Amniotic epithelial cell (primary cell): ENCODE measurements at places on chromosomes 2 and 18.

DNA sequence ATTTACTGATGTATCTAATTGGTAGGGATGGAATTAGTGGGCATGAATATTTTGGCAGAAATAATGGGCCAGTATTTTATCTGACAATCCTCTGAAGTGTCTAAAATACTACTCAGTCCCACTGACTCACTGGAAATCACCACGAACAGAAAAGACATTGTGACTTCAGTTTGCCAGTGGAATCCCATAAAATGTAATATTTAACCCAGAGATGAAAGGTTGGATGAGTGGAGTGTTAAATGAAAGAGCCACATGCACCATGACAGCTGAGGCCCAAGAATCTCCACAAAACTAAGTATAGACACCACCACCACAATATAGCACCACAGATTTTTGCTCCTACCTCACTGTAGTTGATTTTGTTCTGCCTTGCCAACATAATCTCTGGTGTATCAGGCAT, 103.9 kb downstream of the NEB start:
- no peak for DNase-seq

DNA sequence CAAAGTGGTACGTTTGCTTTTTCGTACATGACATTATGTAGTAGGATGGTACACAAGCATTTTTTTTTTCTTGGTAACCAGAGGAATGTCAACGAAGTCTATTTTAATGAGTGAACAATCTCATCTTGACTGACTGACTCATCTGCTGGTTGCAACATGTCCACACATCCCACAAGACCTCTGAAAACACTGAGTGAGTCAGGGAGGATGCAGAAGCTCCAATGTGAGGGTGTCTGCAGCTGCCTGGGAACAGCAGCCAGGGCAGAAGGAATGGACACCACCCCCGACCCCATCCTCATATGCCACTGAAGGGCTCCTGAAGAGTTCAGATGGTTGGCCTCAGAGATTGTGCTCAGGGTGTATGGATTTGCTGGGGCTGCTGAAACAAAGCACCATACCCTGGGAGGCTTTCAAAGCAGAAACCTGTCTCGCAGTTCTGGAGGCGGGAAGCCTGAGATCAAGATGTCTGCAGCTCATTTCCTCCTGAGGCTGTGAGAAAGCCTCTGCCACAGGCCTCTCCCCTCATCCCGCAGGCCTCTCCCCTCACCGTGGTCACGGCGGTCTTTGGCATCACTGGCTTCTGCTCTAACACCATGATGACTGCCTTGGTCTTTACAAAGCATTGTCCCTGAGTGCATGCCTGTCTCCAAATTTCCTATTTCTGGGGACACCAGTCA, 124.6 kb downstream of the LRATD1 start:
- DNase-seq = peak; percentile 77

GRCh38 chr18:62249478-62250097, 62.5 kb downstream of the RELCH start:
- peak; percentile 82 for DNase-seq

DNA sequence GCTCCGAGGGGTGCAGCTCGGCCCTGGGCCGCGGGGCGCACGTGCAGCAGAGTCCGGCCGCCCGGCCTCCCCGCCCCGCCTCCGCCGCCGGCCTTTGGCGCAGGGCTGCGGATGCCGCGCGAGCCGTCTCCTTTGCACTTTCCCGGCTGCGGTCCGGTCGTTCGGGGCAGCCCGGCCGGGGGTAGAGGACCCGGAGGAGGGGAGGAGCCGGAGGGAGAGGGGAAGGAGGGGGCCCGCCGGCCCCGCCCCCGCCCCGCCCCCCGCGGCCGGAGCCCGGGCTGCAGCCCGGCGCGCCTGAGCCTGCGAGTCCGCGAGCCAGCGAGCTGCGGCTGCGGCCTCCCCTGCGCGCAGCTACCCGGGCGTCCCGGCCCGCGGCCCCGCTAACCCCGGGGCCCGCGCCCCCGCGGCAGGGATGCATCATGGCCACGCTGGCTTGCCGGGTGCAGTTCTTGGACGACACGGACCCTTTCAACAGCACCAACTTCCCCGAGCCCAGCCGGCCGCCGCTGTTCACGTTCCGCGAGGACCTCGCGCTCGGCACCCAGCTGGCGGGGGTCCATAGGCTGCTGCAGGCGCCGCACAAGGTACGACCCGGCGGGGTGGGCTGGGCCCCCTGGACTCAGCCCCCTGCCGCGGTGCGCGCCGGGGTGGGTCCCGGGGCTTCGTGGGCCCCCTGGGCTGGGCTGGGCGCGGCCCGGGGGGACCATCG, at the start of gene FHOD3:
FHOD3 (plus strand) TSS at position 297 of the 709 bp plus-strand sequence; CDS start at position 420, 123 bp downstream.
- DNase-seq = peak; percentile 69

GRCh38 chr2:232689152-232689910, 7.8 kb upstream of the GIGYF2 start:
- peak; percentile 11 for DNase-seq

GRCh38 chr2:205383601-205384000, 298.7 kb upstream of the NRP2 start:
- DNase-seq = no peak
